Fibroblast of skin of right biceps (primary cell): ENCODE measurements at places on chromosomes 13 and 19.

- no peak for DNase-seq
These were observed 72.8 kb upstream of the CLDN10 start for GRCh38 chr13:95479731-95480130.

DNA sequence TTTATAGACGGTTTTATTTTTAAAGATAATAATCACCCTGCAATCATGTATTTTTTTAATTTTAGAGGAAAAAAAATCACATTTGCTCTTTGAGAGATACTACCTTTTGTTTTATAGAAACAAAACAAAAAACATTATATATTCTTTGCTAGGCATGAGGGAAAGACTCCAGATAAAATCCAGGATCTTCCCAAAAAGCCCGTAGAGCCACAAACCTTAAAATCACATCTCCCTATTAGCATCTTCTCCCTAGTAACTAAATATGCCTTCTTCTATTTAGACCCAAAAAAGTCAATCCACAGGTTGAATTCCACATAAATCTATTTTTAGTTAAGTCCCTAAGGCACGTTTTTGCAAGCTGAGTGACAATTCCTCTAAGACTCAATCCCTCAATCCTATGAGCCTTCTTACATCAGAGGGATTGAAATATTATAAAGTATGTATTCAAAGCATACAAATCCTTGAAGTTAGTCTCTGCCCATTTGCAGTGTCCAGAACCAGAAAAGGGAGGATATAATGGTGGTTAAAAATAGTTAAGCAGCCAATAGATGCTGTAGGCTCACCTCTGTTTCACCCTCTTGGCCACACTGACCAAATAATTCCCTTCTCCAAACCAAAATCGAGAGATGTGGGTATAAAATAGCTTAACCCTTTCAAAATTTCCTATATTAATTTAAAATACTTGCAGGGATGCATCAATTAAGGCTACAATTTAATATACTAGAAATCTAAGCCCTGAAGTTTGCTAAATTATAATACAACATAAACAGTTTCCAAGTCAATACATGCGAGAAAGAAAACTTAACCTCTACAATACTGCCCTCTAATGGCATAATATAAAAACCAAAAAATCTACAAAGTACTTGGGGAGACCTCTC, 64.0 kb downstream of the SERP2 start:
- peak; percentile 49 for DNase-seq

DNA sequence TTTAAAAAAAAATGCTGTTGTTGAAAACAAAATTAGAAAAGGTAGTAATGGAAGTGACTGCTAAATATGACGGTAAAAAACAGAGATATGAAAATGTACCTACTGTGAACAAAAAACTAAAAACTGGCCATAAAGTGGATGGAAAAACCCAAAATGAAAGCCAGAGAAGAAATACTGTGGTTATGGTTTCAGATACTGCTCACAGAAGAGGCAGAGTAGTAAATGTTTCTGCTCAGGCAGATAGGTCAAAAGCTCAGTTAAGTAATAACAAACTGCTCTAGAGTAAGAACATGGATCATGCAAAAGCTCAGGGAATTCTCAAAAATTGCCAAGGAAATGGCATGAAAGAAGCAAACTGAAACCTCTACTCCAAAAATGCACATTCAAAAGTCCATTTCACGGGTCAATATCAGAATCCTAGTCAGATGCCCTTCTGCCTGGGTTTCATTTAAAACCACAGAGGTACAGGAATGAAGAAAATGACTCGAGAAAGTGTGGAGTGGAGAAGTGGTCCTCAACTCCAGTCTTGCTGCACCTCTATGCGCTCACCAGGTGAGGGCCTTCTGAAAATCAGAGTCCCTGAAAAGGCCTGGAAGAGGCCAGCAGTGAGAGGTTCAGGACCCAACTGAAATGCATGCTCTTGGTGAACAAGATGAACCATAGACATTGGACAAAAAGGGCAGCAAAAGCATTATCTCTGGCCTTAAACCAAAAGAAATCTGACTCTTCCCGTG, 315.0 kb upstream of the SPRY2 start:
- DNase-seq, result no peak

DNA sequence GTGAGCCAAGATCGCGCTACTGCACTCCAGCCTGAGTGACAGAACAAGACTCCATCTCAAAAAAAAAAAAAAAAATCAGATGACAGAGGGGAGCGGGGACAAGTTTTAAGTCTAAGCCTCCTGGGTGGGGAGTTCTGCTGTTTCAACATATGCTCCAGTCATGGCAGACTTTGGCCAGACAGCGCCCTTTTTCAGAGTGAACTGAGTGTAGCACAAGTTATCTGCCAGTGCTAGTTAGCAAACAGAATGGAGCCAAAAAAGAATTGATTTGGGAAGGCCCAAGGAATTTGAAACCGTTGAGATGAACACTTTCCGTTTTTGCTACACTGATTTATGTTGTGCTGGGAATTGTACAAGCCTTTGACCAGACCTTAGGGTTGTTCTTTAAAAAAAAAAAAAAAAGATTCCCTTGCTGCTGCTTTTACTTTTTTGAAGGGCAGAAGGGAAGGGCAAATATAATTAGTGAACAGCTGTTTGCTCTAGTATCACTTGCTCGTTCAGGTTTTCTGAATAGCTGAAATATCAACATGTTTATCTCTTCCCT, 5.7 kb downstream of the ACTN4 start:
- no peak for DNase-seq
